Stimulated activated CD4-positive, alpha-beta T cell treated with anti-CD3 and anti-CD28 coated beads, TNF-alpha, amount 100 ng/mL, for 48 hours (primary cell): ENCODE measurements at places on chromosomes 2 and 18.

GRCh38 chr2:11850082-11850481 lies 103.7 kb downstream of the LPIN1 start:
- DNase-seq = no peak

GRCh38 chr2:147679955-147680531 lies 164.8 kb upstream of the ACVR2A start:
- DNase-seq = no peak

- no peak for DNase-seq
Observed at GRCh38 chr18:71942433-71942832, 601.7 kb downstream of the CBLN2 start.

DNA sequence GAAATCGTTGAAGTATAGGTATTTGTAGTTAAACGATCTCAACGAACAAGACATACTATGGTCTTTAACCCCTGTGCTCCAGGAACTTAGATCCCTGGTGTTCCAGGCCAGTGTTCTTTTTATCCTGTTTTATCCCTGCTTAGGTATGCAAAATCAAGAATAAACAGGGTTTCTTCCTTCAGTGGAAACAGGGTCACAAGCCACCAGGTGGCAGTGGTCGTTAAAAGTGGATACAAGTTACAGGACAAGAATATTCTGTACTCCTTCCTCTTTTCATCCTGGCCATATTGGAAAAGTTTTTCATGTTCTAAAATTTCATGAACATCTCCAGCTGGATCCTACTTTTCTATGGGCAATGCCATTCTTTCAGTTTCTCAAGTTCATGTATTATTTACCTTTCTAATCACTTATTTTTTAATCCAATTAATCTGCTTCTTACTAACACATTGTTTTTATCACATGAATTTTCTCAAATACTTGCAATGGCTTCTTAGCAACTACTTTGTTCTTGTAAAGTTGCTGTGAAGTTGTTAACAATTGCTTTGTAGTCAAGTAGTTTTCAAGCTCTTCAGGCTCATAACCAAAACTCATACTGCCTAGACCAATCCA lies 16.4 kb upstream of the HNMT start:
- peak; percentile 4 for DNase-seq

GRCh38 chr2:158191076-158191895 lies 89.6 kb downstream of the UPP2 start:
- DNase-seq = peak; percentile 4

- no peak for DNase-seq
Observed at GRCh38 chr2:176784633-176785200, 427.9 kb upstream of the HNRNPA3 start.

DNA sequence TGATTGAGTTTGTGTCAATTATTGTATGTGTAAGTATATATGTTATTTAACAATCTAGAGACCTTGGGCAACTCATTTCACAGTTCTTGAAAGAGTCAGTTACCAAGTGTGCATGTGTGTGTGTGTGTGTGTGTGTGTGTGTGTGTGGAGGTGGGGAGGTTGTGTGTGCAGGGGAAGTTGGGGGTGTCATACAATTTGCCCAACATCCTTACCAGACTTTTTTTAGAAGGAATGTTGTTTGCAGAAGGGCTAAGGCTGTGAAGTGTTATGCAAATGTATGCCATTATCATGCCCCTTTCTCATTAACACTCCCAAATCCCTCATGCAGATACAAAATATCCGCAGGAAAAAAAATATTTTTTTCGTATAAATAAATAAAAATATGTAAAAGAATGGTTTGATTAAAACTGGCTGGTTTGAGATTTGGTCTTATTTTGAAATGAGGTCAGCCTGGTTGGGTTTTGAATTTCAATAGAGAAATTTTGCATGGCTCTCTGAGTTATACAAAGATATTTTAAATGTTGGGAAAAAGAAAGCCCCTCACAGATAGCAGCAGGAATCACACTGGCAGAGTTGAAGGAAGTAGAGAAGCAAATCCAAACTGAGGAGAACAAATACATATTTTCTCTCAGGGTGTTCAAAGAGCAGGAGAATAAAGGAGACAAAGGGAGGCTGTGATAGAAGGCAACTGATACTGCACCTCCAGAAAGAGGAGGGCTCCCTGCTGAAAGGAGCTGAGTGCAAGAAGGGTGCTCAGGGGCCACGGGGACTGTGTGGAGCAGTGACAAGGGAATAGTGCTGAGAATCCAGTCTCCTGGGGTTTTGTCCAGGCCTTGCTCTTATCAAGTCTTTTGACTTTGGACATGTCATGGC lies 1365.5 kb upstream of the CELF4 start:
- no peak for DNase-seq

- DNase-seq = no peak
Observed at GRCh38 chr2:54845094-54845493, 121.6 kb downstream of the EML6 start.

DNA sequence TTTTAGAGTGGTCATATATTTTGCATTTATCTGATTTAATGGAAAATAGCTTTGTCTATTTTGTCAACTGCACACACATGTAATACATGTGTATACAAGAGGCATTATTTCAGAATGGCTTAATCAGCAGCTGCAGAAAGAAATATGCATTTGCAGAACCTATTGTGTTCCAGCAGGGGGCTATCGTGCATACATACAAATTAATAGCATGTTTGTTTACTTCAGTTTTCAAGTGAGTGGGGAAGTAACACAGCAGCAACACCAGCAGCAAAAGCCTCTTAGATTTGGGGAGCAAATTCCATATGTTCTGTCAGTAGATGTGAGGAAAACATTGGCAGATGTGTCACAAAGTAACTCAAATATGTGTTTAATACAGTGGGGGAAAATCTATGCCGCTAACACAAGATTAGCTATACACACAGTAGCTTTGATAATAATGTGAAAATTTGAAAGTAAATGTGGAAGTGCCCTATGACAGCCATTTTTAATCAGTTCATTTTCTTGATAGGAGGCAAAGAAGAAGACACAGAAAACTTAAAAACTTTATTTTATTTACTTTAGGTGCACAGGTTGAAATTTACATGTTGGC lies 218.1 kb downstream of the WDR7 start:
- DNase-seq = no peak

DNA sequence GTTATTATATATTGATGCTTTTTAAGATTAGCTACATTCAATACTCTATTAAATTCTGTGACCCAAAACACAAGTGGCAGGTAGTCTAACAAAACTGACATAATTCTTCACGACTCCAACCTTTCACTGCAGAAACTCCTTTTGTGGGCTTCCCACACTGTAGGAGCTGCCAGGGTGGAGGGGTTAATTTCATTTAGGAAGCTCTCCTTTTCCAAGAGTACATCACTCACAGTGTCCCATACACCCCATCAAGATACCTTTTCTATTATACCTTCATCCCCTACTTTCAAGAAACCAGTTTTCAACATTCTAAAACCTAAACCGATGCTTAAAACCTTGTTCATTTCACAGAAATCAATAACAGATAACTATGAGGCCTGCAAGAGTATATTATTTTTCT lies 825 bp downstream of the THUMPD2 start:
- no peak for DNase-seq

GRCh38 chr18:41457765-41458326 lies 497.2 kb upstream of the PIK3C3 start:
- no peak for DNase-seq

DNA sequence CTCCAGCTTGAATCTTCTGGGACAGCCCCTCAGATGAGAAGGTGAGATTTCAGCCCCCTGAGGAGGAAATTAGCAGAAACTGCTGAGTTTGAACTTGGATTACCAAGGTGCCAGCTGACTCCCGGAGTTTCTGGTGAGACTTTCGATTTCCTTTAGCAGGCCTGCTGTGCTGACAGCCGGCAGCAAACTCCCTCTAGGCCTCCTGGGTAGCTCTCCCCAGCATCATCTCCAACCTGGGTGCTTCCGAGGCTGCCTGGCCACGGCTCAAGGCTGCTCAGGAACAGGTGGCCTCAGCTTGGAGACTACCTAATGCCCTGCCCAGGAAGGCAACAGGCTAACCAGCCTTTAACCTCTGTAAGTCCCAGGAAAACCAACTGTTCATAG lies 16.5 kb downstream of the SDC1 start:
- DNase-seq = no peak
